ENCODE measurements at places on chromosomes 2 and 18. TPM values are rescaled to one million over a fixed set of nuclear protein-coding genes. Genes with fewer than 3 reads are reported as not detected.

ICOS gene
- not detected for total RNA-seq

ATG16L1 gene
- 23.7 TPM for total RNA-seq

SCN7A gene
- total RNA-seq, result not detected

LGALSL gene
- total RNA-seq, result 26.9 TPM

NPPC gene
- not detected for total RNA-seq

MROH2A gene
- not detected for total RNA-seq

MOB4 gene
- 35.1 TPM for total RNA-seq

TEKT4 gene
- total RNA-seq, result not detected

ZBTB7C gene
- 2.6 TPM for total RNA-seq

ANKRD29 gene
- 4.0 TPM for total RNA-seq

SLC38A11 gene
- total RNA-seq, result not detected

OTOS gene
- not detected for total RNA-seq

GALNT14 gene
- total RNA-seq, result 22.8 TPM

MARS2 gene
- 5.3 TPM for total RNA-seq

AFF3 gene
- total RNA-seq, result 0.14 TPM

IL1B gene
- 63.4 TPM for total RNA-seq

KLHL30 gene
- not detected for total RNA-seq

FAM110C gene
- 12.9 TPM for total RNA-seq

SATB2 gene
- total RNA-seq, result 0.28 TPM

POTEI gene
- not detected for total RNA-seq

STK16 gene
- total RNA-seq, result 10.2 TPM

GAL3ST2 gene
- total RNA-seq, result not detected

HS6ST1 gene
- 46.7 TPM for total RNA-seq

SULT1C4 gene
- not detected for total RNA-seq

FOXI3 gene
- not detected for total RNA-seq

VWC2L gene
- not detected for total RNA-seq

SAG gene
- not detected for total RNA-seq

GFPT1 gene
- 12.4 TPM for total RNA-seq

UGT1A6 gene
- total RNA-seq, result 35.8 TPM

CTNNA2 gene
- total RNA-seq, result not detected

ITPRIPL1 gene
- total RNA-seq, result 0.99 TPM

LIMS4 gene
- total RNA-seq, result not detected

ASNSD1 gene
- 19.3 TPM for total RNA-seq

L3MBTL4 gene
- 0.05 TPM for total RNA-seq

FOXD4L1 gene
- total RNA-seq, result not detected

FAM237A gene
- total RNA-seq, result not detected

ZNF521 gene
- total RNA-seq, result 0.21 TPM

CNTNAP5 gene
- not detected for total RNA-seq

COPS9 gene
- 263 TPM for total RNA-seq

POMC gene
- total RNA-seq, result 0.88 TPM

ZNF385B gene
- not detected for total RNA-seq

SP100 gene
- 25.7 TPM for total RNA-seq

AQP12A gene
- total RNA-seq, result not detected

AOX1 gene
- 3.7 TPM for total RNA-seq

SLC9A4 gene
- not detected for total RNA-seq

MEIS1 gene
- total RNA-seq, result 14.6 TPM

DYNAP gene
- total RNA-seq, result not detected

EGR4 gene
- total RNA-seq, result not detected

RAB27B gene
- total RNA-seq, result 14.2 TPM

IL36G gene
- total RNA-seq, result 15.7 TPM

Measured in airway epithelial cell (primary cell).